Glomerular endothelial cell (primary cell): ENCODE measurements at places on chromosomes 7 and 10. TPM values are rescaled to one million over a fixed set of nuclear protein-coding genes. Genes with fewer than 3 reads are reported as not detected.
A peak's percentile ranks its signal among the peaks of the same experiment; 100 is the strongest.

DNA sequence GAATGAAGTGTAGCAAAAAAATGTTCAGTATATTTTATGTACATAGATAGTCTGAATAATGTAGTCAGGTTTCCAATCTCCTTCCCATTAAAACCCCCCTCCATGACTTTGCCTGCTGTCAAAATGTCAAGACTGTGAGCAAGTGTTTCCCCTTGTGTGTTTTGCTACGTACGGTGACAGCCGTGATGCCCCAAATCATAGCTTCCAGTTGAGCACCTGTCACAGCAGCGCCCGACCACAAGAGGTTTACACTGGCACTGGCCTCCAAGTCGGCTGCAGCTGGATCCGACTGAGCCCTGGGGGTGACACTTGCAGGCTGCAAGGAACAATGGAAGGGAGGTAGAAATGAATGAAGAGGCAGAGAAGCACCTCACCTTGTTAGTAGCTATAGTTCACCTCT lies 62.3 kb downstream of the LAMB4 start:
- DNase-seq, result no peak

GRCh38 chr7:74289659-74290552 lies 699 bp downstream of the CLIP2 start:
- DNase-seq, result no peak

DNA sequence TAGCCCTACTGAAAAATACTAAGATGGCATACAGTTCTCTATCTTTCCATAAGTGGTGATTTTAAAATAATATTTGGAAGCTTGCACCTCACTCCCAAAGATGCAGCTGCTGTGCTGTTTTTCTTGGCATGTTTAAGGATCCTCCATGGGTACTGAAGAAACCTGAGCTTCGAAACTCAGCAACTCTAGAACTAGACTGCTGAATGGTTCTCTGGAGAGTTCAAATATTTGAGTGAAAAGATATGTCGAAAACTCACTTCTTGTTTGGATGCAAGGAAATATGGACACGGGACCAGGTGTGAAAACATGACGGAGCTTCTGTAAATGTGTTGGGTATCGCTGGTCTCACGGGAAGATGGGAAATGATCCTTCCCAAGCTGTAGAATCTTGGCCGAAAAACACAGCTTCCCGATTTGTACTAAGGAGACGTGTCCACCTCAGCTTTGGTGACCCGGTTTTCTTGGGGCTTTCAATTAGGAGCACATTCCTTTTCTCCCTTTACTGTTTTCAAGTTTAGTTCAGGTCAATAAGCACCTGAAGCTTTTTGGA lies 543.8 kb upstream of the NRP1 start:
- no peak for DNase-seq

GRCh38 chr7:3057066-3057420 lies 13.4 kb upstream of the CARD11 start:
- no peak for DNase-seq

GRCh38 chr7:36670585-36671431 lies 53.5 kb downstream of the AOAH start:
- peak; percentile 25 for DNase-seq

- peak; percentile 20 for DNase-seq
These were observed 130.7 kb upstream of the ZMIZ1 start for GRCh38 chr10:78937800-78938694.

GRCh38 chr10:117547016-117547715 lies 4.6 kb downstream of the EMX2 start:
- DNase-seq, result no peak

DNA sequence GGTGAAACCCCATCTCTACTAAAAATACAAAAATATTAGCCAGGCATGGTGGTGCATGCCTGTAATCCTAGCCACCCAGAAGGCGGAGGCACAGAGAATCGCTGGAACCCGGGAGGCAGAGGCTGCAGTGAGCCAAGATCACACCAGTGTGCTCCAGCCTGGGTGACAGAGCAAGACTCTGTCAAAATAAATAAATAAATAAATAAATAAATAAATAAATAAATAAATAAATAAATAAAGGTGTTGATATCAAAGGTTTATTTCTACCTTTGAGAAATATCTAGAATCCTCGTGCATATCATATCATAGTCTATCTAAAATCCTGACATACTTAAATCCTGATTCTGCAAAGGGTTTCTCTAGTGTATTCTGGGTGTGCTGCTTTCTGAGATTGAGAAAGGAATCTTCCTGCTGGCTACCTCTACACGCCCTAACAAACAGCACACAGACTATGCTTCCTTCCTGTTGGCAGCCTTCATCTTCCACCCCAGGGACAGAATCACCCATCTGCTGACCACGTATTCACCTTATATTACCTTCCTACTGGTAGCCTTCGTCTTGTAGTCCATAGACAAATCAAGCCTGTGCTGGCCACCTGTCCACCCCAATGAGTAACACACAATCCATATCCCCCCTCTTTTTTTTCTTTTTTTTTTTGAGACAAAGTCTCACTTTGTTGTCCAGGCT lies 8.7 kb downstream of the ABLIM1 start:
- no peak for DNase-seq

- no peak for DNase-seq
These were observed 82.5 kb downstream of the RTKN2 start for GRCh38 chr10:62185919-62186692.

DNA sequence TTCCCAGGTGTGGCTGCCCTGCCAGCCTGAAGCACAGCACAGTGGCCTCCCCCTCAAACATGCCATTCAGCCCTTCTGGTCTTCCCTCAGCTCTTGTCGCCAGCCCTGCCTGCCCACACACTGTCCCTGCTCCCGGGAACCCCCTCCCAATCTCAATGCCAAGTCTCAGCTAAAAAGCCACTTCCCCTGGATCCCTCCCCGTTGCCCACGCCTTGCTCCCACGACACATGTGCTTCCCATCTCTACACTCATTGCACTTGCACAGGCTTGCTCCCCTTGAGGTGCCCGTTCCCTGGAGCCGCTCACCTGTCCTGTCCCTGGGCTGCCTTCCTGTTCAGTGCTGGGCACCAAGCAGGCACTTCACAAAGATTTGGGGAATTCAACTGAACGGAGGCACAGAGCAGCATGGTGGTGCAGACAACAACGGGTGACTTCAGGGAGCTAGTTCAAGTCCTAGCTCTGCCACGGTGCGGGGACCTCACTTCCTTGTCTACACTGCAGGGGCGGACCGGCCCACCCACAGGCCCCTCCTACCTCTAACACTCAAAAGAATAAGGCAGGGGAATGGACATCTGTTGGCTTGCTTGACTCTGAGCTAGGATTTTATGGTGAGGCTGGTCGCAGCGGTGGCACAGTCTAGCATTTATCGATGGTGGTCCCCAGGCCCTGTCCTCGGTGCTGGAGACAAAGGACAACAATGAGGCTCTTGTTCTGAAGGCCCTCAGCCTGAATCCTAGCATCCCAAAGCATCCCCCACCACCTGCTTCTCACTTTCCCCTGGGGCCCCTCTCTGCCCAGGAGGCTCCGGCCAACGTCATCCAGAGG lies 18.4 kb downstream of the RGS10 start:
- no peak for DNase-seq

DNA sequence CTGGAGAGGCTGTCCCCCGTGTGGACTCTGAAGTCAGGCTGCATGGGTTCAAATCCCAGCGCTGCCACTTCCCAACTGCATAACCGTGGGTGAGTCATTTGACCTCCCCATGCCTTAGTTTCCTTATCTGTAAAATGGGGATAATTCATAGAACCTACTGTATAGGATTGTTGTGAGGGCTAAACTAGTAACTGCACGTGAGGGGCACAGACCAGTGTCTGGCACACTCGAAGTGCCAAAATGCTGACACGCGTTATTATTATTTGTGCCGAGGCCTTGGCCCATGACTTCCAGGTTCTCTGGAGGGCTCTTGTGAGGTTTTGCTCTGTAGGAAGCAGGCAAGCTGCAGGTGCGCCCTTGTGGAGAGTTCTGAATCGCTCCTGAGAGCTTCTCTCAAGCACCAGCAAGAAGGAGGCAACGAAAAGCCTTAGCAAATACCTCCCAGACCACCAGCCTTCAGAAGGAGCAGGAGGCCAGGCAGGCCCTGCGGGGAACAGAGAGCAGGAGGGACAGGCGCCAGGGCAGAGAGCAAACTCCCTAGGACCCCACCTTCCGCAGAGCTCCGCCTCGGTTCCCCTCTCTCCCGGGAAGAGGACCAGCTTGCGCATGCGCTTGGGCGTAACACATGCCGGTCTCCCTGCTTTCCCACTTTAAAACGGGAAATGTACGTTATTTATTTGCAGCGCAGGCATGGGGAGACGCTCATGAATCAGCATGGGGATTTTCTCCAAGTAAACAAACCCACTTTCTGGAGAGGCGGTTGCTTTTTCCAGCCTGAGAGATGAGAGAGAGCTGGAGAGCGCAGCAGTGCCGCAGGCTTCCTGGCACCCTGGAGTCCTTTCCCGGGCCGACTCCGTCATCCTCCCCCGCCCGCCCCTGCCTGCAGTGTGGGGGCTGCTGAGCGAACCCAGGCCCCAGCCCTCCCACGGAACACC lies 39.6 kb downstream of the SORCS3 start:
- DNase-seq, result no peak

DNA sequence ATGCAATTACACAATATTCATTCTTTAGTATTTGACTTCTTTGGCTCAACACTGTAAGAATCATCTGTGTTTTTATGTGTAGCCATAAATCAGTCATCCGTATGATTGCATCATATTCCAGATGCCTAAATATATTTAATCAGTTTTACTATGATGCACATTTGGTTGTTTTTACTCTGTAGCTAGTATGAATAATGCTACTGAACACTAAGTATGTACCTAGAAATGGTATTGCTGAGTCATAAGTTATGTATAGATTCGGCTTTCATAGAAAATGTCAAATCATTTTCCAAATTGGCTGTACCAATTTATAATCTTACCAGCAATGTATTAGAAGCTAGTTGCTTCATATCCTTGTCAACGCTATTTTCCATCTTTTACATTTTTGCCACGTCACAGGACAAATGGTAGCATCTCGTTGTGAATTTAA lies 197.3 kb upstream of the PLXNA4 start:
- no peak for DNase-seq

DNA sequence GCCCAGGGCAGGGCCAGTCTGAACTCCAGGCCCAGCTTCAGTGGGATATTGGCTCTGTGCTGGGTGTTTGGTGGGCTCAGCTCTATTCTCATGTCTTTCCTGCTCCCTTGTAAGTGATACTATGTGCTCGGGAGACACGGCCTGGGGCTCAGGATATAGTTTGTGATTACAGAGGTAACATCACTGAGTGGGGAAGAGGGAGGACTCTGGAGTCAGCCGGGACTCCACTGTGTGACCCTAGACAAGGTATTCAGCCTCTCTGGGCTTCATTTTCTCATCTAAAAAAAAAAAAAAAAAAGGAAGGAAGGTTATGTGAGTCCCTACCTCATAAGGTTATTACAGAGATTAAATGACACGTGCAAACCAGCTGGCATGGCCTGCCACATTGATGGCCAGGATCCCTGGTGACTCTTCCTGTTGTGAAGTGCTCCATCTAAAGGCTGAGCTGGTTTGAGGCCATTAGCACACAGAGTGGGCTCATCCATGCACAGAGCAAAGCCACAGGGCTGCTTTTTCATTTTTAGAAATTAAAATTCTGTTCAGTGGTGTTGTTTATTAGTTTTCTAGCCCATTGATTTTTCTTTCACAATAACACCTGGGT lies 15.7 kb downstream of the SLC13A4 start:
- no peak for DNase-seq

DNA sequence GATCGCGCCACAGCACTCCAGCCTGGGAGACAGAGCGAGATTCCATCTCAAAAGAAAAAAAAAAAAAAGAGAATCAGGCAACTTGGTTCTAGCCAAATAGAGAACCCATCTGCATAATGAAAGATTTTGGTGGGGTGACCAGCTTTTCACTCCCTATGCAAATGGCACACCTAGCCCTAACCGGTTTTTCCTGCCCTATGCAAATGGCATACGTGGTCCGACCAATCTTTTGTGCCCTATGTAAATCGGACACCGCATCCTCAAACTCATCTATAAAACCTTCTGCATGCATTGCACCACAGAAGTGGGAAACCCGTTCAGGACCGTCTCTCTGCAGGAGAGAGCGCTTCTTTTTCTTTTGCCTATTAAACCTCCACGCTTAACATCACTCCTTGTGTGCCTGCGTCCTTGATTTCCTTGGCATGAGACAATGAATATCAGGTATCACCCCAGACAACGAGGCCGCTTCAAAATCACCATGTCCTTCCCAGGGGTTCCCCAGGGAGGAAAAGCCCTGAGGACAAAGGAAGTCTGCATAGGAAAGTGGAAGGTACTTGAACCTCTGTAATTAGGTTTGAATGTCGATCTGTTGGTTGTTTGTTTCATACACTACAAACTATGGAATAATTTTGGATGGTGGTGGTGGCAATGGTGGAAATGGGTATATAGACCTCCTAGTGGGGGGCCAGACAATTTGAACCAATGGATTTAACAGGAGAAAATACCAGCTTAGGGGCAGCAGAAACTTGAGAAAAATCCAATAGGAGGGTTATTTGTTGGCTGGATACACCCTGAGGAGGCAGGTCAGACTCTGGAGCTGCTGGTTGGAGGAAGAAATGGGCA lies 396.2 kb downstream of the TYW1 start:
- DNase-seq, result no peak

DNA sequence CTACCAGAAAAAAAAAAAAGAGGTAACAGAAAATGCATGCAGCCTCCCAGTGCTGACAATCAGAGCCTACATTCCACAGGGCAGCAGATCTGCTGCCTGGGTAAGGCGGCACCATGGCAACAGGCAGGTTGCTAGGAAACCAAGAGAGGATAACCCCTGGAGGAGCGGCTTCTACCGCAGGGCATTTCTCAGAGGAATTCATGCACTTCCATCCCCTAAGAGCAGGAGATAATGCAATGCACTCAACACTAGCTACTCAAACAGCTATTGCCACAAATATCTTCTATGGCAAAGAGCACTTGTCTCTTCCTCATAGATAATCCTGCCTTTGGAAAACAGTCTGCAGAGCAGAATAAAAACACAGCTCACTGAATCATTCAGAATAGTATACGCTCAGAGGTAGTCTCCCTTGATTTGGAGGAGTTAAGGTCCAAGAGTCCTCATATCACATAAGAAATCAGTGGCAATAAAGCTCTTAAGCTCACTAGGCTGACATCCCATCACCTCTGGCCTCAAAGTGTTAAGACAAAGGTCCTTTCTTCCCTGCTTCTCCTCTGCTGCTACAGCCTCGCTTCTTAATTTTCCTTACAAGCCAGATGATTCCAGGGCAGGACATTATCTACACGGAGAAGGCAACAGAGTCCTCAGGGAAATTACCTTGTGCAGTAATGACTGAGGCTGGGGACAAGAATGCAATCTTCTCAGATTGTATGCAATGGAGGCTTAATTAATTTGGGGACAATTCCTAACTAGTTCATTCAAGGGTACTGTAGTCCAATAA lies 10.7 kb downstream of the PSAP start:
- DNase-seq, result no peak

Gene CALML3
- not detected in 2 replicates for total RNA-seq

Gene SPDYE2B
- not detected in 2 replicates for total RNA-seq

Gene MAGI2
- 6.6 and 6.7 TPM in 2 replicates for total RNA-seq

Gene PNLIPRP1
- not detected in 2 replicates for total RNA-seq

Gene ADARB2
- total RNA-seq, result 0.23 and 0.39 TPM in 2 replicates

Gene THSD7A
- total RNA-seq, result 15.5 and 31.6 TPM in 2 replicates

Gene INSYN2A
- 0.12 and 0.53 TPM in 2 replicates for total RNA-seq

Gene DUS4L
- total RNA-seq, result 6.0 and 7.5 TPM in 2 replicates

Gene SLC16A12
- 0.58 and 1.6 TPM in 2 replicates for total RNA-seq

Gene RPEL1
- 0.10 TPM in 1 of 2 replicates, not detected in the other for total RNA-seq

Gene TDRD1
- total RNA-seq, result 0.06 TPM in 1 of 2 replicates, not detected in the other

Gene PVRIG
- 0.12 TPM in 1 of 2 replicates, not detected in the other for total RNA-seq

Gene MOGAT3
- total RNA-seq, result not detected in 2 replicates

Gene SEMA4G
- 6.9 and 10.0 TPM in 2 replicates for total RNA-seq
